ENCODE measurements at places on chromosomes 5 and 9. TPM values are rescaled to one million over a fixed set of nuclear protein-coding genes. Genes with fewer than 3 reads are reported as not detected.

- no peak for DNase-seq
Observed at GRCh38 chr9:83081846-83082245, 18.9 kb upstream of the RASEF start.

DNA sequence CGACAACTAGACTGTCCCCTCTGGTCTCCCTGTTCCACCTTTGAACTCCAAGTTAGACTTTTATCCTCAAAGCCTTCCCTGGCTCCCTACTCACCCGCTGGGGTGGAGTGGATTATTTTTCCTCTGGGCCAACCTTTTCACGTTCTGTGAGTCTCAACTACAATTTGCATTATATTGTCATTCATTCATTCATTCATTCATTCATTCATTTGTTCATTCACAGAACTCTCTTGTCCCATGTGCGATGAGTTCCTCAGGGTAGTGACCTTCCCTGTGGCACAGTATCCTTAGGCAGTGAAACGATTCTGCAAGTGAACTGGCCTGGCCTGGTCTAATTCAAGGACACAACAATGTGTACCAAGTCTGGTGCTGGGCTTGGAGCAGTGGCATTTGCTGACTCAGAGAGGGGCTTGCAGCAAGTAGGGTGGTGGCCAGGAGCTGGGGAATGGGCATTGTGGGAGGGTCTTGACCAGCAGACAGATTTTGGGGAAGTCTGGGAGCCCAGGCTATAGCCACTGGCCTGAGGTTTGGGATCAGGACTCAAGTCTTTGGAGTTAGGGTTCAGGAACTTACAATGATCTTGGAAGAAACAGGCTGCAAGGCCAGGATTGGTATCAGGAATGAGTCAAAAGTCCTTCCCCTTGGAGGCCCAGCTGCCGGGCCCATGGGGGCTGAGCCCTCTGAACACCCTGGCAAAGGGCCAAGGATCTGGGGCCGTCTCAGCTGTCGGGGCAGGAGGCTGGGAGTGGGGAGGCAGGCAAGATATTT is 37.2 kb upstream of the COL15A1 start:
- no peak for DNase-seq

DNA sequence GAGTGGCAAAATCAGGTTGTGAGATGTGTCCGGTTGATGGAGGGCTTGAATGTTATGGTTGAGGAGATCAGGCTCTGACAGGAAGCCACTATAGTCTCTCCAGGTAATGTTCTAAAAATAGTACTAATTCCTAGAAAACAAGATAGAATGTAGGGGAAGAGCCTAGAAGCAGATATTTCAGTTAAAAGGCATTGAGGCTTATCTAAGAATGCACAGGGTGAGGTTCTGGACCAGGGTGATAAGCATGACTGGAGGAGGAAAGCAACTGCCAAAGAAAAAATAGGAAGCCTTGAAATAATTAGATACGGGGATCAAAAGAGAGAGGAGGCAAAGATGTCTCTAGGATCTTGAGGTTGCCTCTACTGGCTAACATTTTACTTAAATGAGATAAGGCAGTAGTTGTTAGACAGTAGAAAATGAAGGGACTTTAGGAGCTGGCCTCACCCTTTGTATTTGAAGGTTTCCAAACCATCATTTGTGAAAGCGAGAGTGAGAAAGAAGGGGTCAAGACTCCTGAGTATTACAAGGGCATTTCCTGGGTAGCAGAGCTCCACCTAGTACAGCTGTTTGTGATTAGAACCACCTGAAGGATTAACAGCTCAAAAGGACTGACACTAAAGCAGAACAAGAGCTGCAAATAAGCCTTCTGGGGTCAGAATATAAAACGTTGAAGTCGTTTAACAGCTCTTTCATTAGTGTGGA is 15.4 kb upstream of the ARL15 start:
- no peak for DNase-seq

ANKRD34B gene
- not detected for total RNA-seq

GRCh38 chr9:89354471-89354870 is 36.2 kb downstream of the SECISBP2 start:
- no peak for DNase-seq

DRD1 gene
- not detected for total RNA-seq

DNA sequence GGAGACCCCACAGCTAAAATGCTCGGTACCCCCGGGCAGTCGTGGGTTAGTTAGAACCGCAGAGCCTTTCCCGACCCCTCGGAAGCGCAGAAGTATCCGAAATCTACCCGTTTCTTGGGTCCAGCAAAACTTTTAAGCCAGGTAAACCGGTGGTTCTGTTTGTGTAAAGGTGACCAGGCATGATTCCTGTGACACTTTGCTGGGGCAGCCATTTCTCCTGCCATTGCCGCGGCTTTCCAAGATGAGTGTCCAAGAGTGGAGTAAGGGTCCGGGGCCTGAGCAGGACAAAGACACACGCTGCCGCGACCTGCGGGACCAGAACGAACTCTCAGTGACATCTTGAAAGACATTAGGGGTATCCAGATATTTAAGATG is 655 bp downstream of the MARVELD2 start:
- DNase-seq = no peak

GRCh38 chr5:153559926-153560325 is 69.5 kb downstream of the GRIA1 start:
- no peak for DNase-seq

SLC45A2 gene
- not detected for total RNA-seq

GRCh38 chr5:2492476-2492875 is 259.0 kb downstream of the IRX2 start:
- DNase-seq = no peak

GRCh38 chr5:123786411-123786810 is 274.4 kb downstream of the CSNK1G3 start:
- no peak for DNase-seq

NMUR2 gene
- not detected for total RNA-seq

DNA sequence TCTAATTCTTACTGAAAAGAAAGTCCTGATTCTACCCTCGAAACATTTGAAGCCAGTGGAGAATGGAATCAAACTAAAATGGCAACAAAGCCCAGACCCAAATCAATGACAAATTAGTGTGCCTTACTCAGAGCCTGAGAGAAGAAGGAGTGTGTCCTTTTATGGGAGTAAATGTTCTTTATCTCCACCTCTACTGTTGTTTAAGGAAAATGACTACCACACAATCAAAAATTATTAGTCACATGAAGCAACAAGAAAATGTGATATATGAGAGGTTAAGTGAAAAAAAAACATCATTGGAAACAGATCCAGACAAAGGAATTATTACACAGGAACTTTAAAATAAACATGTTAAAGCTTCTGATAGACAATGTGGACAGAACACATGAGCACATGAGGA is 49.7 kb upstream of the FOXB2 start:
- no peak for DNase-seq

- DNase-seq = no peak
Observed at GRCh38 chr9:120538339-120538738, 41.6 kb downstream of the CDK5RAP2 start.

DIAPH1 gene
- 220 TPM for total RNA-seq

DNA sequence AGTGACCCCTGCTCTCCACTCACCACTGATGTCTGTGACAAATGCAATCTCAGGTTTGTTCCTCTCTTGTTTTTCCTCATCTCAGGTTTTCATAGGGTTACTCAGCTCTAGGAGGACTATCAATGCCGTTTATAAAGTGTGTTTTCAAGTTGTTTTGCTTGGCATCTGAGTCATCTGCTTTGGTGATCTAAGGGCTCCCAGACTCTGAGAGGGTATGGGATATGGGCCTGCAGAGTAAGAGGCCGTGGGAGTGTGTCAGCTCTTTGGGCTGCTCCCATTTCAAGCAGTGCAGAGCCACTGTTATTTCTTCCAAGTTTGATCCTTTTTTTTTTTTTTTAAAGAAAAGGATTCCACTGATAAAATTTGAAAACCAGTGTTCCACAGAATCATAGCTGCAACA is 46.3 kb downstream of the NNT start:
- no peak for DNase-seq

GRCh38 chr9:77944556-77945243 is 86.9 kb downstream of the GNAQ start:
- peak; percentile 3 for DNase-seq

- peak; percentile 51 for DNase-seq
Observed at GRCh38 chr5:136082390-136083193, 50.1 kb upstream of the SMAD5 start.

DNA sequence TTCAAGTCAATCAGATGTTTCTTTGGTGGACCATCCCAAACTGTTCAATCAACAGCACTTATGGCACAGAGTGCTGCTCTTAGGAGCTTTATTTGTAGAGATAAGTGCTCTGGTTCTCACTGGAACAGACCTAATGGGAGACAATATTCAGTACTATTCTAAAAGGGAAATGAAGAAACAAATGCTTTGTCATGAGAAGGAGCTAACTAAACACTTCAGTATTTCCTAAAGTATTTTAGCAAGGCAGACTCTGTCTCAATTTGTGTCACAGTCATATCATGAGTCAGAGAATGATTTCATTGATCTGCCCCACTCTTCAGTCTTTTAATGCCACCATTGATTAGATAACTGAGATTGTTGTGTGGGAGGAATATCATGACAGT is 175.3 kb downstream of the SLF1 start:
- DNase-seq = no peak

DNA sequence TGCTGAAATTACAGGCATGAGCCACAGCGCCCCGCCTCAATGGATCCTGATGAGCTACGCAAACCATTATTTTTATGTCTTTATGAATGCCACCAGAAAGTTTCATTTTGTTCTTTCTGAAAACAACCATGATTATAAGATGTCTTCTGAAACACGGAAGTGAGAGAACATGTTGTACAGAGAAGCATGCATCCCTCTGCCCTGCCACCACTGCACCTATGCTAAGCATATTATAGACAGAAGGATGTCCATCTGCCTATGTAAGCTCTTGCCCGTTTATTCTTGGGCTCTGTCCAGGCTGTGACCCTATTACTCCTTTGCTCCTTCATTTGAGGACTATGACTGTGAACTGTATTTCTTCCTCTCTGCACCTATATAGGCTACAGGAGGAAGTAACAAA is 74.3 kb downstream of the GRAMD2B start:
- no peak for DNase-seq

- no peak for DNase-seq
Observed at GRCh38 chr9:4090491-4090890, 209.4 kb downstream of the GLIS3 start.

- DNase-seq = no peak
Observed at GRCh38 chr5:112016980-112017379, 260.0 kb upstream of the NREP start.

DNA sequence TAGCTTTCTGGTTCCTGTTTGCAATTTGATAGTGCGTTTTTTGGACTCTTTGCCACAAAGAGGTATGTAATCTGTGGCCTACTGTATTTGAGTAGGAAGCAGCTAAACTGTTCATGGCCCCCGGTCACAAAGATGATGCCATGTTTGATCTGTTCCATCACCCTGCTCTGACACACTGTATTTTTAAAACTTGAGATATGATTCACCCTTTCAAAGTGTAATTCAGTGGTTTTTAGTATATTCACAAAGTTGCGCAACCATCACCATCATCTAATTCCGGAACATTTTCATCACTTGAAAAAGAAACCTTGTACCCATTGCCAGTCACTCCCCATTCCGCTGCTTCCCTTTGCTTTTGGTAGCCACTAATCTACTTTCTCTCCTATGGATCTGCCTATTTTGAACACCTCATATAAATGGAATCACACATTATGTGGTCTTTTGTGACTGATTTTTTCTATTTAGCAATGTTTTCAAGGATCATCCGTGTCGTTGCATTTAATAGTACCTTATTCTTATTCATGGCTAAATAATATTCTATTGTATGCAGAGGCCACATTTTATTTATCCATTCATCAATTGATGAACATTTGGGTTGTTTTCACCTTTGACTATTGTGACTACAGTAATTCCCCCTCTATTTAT is 141.6 kb downstream of the NR3C1 start:
- DNase-seq = no peak

MAP1B gene
- total RNA-seq = 0.27 TPM

All from activated naive CD8-positive, alpha-beta T cell treated with anti-CD3 and anti-CD28 coated beads for 36 hours (primary cell).